ENCODE measurements at places on chromosomes 6 and 20. TPM values are rescaled to one million over a fixed set of nuclear protein-coding genes. Genes with fewer than 3 reads are reported as not detected.

Gene BIRC7
- total RNA-seq, result not detected

Gene LAMA2
- total RNA-seq, result 0.15 TPM

Gene CYP39A1
- total RNA-seq, result not detected

Gene LBP
- total RNA-seq, result not detected

Gene TNNC2
- not detected for total RNA-seq

Gene CCN6
- total RNA-seq, result not detected

Gene TRIM40
- not detected for total RNA-seq

Gene MAN1A1
- total RNA-seq, result 22.0 TPM

- H3K27ac ChIP-seq, result no peak overlapping the region
- H3K36me3 ChIP-seq, result peaks cover 30% of the 10 kb centered on the region
- H3K27me3 ChIP-seq, result no peaks in the 10 kb centered on the region
- H3K4me1 ChIP-seq, result peaks cover 37% of the 10 kb centered on the region
- DNase-seq, result no peak
These were observed 23.7 kb downstream of the SPATA2 start for GRCh38 chr20:49891476-49892110.

- peaks cover 17% of the 10 kb centered on the region for H3K4me1 ChIP-seq
- H3K4me3 ChIP-seq, result no peak overlapping the region
- no peak overlapping the region for H3K27ac ChIP-seq
- no peaks in the 10 kb centered on the region for H3K36me3 ChIP-seq
- H3K27me3 ChIP-seq, result peaks cover 20% of the 10 kb centered on the region
These were observed 58.9 kb downstream of the ERMARD start for GRCh38 chr6:169810066-169810989.

DNA sequence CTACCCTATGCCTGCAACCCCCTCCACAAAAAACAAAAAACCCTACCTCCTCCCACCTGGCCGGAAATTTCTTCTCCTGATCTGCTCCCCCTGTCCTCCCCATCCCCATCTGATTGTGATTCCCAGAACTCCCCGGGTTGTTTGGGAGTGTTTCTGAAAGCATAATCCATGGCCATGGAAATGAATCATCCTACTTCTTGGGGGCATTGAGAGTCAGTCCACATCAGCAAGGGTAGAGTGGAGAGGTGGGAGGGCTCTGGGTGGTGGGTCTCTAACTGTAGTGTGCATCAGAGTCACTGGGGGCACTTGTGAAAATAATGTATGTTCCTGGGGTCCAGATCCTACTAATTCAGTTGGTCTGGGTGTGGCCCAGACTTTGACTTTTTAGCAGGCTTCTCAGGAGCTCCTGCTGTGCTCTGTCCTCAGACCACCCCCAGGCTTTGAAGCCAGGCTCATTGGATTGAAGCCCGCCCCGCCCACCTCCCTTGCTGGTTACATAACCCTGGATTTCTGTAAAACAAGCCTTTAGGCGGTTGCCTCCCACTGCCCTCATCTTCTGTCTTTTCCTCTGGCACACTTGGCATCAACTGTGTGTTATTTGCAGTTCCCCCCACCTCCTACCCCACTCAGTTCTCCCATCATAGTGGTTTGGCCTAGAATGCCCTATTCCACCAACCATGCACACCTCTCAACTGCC, 10.5 kb downstream of the PIGT start:
- H3K4me3 ChIP-seq, result no peak overlapping the region
- peaks cover 2% of the 10 kb centered on the region for H3K4me1 ChIP-seq
- H3K27ac ChIP-seq, result no peak overlapping the region
- H3K36me3 ChIP-seq, result peaks cover 39% of the 10 kb centered on the region

GRCh38 chr20:50344232-50345071, 153.8 kb downstream of the CEBPB start:
- no peak overlapping the region for H3K27ac ChIP-seq
- H3K27me3 ChIP-seq, result peaks cover 6% of the 10 kb centered on the region
- no peak overlapping the region for H3K4me3 ChIP-seq
- peaks cover 67% of the 10 kb centered on the region for H3K4me1 ChIP-seq
- no peak for DNase-seq
- H3K36me3 ChIP-seq, result no peaks in the 10 kb centered on the region

- H3K27ac ChIP-seq, result peak overlapping the region; percentile 59
- no peak overlapping the region for H3K4me3 ChIP-seq
- DNase-seq, result no peak
- H3K36me3 ChIP-seq, result peaks cover 78% of the 10 kb centered on the region
- H3K27me3 ChIP-seq, result no peaks in the 10 kb centered on the region
These were observed 8.8 kb downstream of the PPIL1 start for GRCh38 chr6:36865835-36866234.

GRCh38 chr6:156347656-156348055, 429.5 kb upstream of the ARID1B start:
- no peaks in the 10 kb centered on the region for H3K36me3 ChIP-seq
- no peaks in the 10 kb centered on the region for H3K27me3 ChIP-seq
- no peak overlapping the region for H3K27ac ChIP-seq
- DNase-seq, result no peak
- H3K4me3 ChIP-seq, result no peak overlapping the region
- no peaks in the 10 kb centered on the region for H3K4me1 ChIP-seq

DNA sequence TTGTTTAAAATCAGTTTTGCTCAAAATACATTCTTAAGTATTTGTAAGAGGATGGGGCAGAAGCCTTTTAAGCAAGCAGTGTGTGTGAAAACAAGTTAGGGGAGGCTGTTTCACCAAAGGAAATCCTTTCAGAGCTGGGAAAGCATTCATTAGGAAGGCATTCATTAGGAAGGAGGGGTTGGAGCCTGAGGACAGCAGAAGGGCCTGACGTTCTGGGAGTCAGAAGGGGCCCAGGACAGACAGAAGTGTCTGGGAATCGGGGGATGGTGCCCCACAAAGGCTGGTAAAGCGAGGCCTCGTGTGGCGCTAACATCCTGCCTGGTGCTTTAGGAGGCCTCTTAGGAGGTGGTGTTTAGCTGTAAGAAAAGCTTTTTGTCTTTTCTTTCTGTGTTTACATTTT, 80.6 kb upstream of the NXT1 start:
- no peak overlapping the region for H3K27ac ChIP-seq
- no peaks in the 10 kb centered on the region for H3K27me3 ChIP-seq
- H3K36me3 ChIP-seq, result no peaks in the 10 kb centered on the region
- H3K4me1 ChIP-seq, result no peaks in the 10 kb centered on the region

DNA sequence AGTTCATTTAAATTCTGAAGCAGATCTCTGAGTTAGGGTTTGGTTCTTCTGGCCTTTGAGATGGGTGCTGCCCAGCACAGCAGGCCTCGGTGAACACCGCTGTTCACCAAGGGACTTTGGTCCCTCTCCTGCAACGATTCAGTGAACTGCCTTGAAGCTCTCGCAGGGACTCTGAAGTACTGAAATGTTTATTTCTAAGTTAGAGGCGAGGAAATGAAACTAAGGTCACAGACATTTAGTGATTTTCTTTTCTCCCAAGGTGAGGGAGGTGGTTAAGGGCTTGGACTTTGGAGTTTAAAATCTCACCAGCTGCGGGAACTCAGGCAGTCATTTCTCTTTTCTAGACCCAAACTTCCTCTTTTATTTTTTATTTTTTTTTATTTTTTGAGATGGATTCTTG, 26.2 kb downstream of the E2F3 start:
- DNase-seq, result no peak
- no peak overlapping the region for H3K4me3 ChIP-seq
- H3K27ac ChIP-seq, result no peak overlapping the region
- no peaks in the 10 kb centered on the region for H3K27me3 ChIP-seq
- H3K4me1 ChIP-seq, result peaks cover 22% of the 10 kb centered on the region

DNA sequence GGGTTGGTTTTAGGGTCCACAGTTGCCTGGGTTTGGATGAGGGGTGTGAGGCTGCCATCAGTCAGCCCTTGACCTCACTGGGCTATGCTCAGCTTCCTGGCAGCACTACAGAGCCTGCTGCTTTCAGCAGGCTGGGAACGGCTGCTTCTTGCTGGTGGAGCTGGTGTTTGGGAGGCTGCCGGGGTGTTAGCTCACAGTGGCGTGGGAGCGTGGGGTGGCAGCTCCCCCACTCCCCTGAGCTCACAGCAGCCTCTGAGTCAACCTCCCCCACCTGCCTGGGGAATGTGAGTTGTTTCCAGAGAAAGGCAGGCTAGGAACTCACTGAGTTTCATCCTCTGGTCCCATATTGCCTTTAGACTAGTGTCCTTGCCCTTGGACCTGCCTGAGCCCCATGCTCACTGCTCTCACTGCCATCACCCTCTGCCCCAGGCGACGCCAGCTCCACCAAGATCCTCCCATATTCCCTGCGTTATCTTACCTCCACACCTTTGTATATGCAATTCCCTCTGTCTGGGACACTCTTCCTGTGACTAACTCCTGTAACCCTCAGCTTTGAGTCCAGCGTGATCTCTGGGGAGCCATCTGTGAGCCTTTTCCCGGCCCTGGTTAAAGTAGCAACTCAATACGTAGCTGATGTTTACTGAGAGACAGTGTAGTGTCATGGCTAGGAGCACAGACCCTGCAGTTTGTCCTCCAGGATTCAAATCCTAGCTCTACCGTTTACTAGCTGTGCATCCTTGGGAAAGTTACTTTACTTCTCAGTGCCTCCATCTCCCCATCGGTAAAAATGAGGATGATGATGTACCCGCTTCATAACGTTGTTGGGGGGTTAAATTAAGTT, 34.8 kb downstream of the PPP1R16B start:
- peaks cover 56% of the 10 kb centered on the region for H3K36me3 ChIP-seq
- DNase-seq, result no peak
- no peaks in the 10 kb centered on the region for H3K27me3 ChIP-seq
- peaks cover 59% of the 10 kb centered on the region for H3K4me1 ChIP-seq
- H3K4me3 ChIP-seq, result no peak overlapping the region

GRCh38 chr6:167699141-167699931, 127.4 kb upstream of the AFDN start:
- peak; percentile 74 for DNase-seq
- H3K27me3 ChIP-seq, result peaks cover 44% of the 10 kb centered on the region
- H3K4me3 ChIP-seq, result peak overlapping the region; percentile 40
- H3K27ac ChIP-seq, result peak overlapping the region; percentile 90
- H3K36me3 ChIP-seq, result no peaks in the 10 kb centered on the region
- peaks cover 30% of the 10 kb centered on the region for H3K4me1 ChIP-seq

- H3K4me3 ChIP-seq, result no peak overlapping the region
- H3K27ac ChIP-seq, result no peak overlapping the region
- no peak for DNase-seq
- H3K4me1 ChIP-seq, result no peaks in the 10 kb centered on the region
These were observed 199.6 kb downstream of the OGFRL1 start for GRCh38 chr6:71488186-71488585.

- no peaks in the 10 kb centered on the region for H3K36me3 ChIP-seq
- H3K27me3 ChIP-seq, result peaks cover 7% of the 10 kb centered on the region
- H3K4me3 ChIP-seq, result no peak overlapping the region
- H3K4me1 ChIP-seq, result no peaks in the 10 kb centered on the region
- no peak for DNase-seq
- no peak overlapping the region for H3K27ac ChIP-seq
These were observed 29.1 kb downstream of the RPS12 start for GRCh38 chr6:132843316-132844035.

DNA sequence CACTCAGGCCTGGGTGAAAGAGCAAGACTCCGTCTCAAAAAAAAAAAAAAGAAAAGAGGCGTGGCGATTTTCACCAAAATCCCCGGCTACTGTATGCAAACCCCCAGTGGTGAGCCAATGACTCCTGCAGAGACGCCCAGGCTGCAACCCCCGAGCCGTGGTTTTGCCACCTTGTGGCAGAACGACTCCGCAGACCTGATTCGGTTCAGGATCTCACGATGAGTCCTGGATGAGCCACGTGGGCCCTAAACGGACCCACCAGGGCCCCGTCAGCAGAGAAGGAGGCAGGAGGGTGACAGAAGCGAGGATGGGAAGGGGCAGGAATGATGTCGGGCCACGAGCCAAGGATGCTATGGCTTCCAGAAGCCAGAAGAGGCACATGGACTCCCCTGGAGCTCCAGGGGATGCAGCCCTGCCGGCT, 42.5 kb downstream of the SLC2A4RG start:
- H3K4me1 ChIP-seq, result peaks cover 17% of the 10 kb centered on the region
- no peaks in the 10 kb centered on the region for H3K36me3 ChIP-seq
- H3K4me3 ChIP-seq, result no peak overlapping the region
- no peaks in the 10 kb centered on the region for H3K27me3 ChIP-seq
- DNase-seq, result peak; percentile 59

GRCh38 chr6:166838987-166839386, 117.4 kb downstream of the RNASET2 start:
- H3K36me3 ChIP-seq, result peaks cover 6% of the 10 kb centered on the region
- DNase-seq, result no peak
- H3K4me1 ChIP-seq, result peaks cover 2% of the 10 kb centered on the region
- H3K4me3 ChIP-seq, result no peak overlapping the region
- no peaks in the 10 kb centered on the region for H3K27me3 ChIP-seq
- no peak overlapping the region for H3K27ac ChIP-seq

Data from activated CD4-positive, alpha-beta memory T cell treated with anti-CD3 and anti-CD28 coated beads, Interleukin-2, amount 10 ng/mL, durations not matched to agents 7 days and 5 days (primary cell).